ENCODE measurements at places on chromosomes 3 and 15.

GRCh38 chr15:79874242-79874641, 22.6 kb downstream of the MTHFS start:
- H3K27ac ChIP-seq, result no peak overlapping the region
- H3K27me3 ChIP-seq, result no peaks in the 10 kb centered on the region
- H3K4me3 ChIP-seq, result no peak overlapping the region
- DNase-seq, result no peak
- H3K4me1 ChIP-seq, result peaks cover 5% of the 10 kb centered on the region
- peaks cover 58% of the 10 kb centered on the region for H3K36me3 ChIP-seq

DNA sequence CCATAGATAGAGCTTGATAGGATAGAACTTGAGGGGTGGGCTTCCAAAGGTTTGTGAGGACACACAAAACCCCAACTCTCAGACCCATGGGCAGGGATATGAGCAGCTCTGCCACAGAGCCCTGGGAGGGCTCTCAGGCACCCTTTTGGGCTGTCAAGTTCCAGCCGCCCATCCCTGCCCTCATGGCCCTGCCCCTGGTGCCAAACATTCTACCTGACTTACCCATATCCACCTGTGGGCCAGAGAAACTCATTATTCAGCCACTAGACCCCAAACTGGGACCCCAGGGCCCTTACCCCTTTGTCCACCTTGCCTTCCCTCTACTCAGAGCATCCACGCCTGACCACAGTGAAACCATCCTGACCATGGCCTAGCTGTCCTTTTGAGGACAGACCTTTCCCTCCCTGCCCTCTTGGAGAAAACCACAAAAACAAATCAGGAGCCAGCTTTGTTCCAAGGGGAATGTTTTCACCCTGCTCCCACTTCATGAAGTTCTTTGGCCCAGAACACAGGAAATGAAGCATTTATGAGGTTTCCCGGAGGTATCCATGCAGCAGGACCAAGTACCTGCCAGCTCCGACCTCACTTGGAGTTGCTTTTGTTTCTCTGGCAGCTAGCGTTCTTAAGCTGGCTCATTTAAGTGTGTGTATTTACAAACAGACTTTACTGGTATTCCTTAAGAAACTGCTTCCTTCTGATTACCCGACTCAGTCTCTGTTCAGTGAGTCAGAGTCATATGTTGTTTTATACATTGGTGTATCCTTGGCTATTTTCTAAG, 34.2 kb upstream of the GALNT15 start:
- no peak overlapping the region for H3K4me3 ChIP-seq
- no peak overlapping the region for H3K27ac ChIP-seq
- H3K27me3 ChIP-seq, result peaks cover 6% of the 10 kb centered on the region
- peaks cover 2% of the 10 kb centered on the region for H3K36me3 ChIP-seq
- DNase-seq, result no peak

GRCh38 chr3:80391573-80391972, 623.8 kb upstream of the ROBO1 start:
- no peaks in the 10 kb centered on the region for H3K36me3 ChIP-seq
- H3K27ac ChIP-seq, result no peak overlapping the region
- no peak for DNase-seq
- H3K4me3 ChIP-seq, result no peak overlapping the region

- H3K27ac ChIP-seq, result no peak overlapping the region
- no peak overlapping the region for H3K4me3 ChIP-seq
- H3K36me3 ChIP-seq, result no peaks in the 10 kb centered on the region
- H3K27me3 ChIP-seq, result no peaks in the 10 kb centered on the region
- H3K4me1 ChIP-seq, result no peaks in the 10 kb centered on the region
- DNase-seq, result no peak
Observed at GRCh38 chr3:147191795-147192385, 214.5 kb downstream of the ZIC4 start.

DNA sequence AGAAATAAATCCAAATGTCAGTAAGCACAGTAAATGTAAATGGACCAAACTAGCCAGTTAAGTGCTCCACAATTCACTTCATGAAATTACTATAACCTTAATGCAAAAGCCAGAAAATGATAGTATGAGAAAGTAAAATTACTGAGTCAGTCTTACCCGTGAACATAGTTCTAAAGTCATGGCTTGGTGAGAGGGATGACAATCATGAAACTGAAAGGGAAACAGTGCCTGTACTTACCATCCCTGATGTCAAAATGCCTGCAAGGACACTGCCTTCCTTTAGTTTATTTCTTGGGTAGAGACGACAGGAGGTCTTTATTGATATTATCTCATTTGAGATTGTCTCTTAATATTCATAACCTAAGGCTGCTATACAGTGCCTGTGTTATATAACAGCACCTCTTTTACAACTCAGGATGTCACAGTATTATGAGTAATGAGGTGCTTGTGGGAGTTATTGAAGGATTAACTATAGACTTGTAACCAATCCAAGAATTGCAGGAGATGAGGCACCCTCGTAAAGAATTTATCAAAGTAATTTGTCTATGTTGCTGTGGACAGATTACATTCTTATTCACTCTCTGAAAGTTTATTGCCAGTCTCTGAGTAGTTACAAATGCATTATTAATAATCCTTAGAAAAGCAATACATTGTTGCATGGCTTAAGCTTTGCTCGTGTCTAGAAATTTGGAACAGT, 142.9 kb upstream of the BFSP2 start:
- peaks cover 2% of the 10 kb centered on the region for H3K4me1 ChIP-seq
- no peak overlapping the region for H3K4me3 ChIP-seq
- no peaks in the 10 kb centered on the region for H3K36me3 ChIP-seq
- no peak for DNase-seq

DNA sequence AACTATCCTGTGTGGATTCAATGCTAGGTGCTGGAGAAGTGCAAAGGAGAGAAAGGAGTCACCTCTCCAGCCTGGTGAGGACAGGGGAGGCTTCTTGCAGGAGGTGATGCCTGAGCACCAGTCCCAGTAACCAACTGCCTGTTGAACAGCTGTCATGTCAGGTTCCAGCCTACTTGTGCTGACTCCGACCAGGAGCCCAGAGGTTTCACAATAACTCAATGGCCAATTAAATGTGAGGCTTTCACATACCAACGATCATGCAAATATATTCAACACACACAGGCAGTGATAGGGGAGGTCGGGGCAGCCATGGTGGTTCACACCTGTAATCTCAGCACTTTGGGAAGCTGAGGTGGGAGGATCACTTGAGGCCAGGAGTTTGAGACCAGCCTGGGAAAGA, 7.7 kb downstream of the SORD start:
- H3K4me3 ChIP-seq, result no peak overlapping the region
- peaks cover 18% of the 10 kb centered on the region for H3K36me3 ChIP-seq
- no peak for DNase-seq
- H3K4me1 ChIP-seq, result peaks cover 5% of the 10 kb centered on the region
- no peak overlapping the region for H3K27ac ChIP-seq

DNA sequence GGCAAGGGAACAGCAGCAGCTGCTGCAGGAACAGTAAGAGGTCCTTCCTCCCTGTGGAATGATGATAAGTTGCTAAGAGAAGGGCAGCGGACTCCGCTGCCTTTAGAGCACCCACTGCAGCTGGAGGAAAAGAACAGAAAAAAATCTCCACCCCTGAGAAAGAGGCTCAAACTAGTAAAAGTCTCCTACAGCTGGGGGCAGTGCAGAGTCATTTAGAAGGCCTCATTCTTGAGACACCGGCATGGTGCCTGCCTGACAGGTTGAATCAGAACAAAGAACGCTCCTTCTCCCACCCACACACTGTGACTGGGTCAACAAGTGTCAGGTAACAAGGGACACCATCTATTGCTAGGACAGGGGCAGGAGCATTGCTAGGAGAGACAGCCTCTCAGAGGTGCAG, 188.4 kb downstream of the ABHD5 start:
- no peak for DNase-seq
- H3K4me1 ChIP-seq, result no peaks in the 10 kb centered on the region

- H3K36me3 ChIP-seq, result no peaks in the 10 kb centered on the region
- peaks cover 2% of the 10 kb centered on the region for H3K4me1 ChIP-seq
- no peak for DNase-seq
- H3K27me3 ChIP-seq, result peaks cover 2% of the 10 kb centered on the region
Observed at GRCh38 chr3:159829539-159830227, 159.0 kb upstream of the IL12A start.

DNA sequence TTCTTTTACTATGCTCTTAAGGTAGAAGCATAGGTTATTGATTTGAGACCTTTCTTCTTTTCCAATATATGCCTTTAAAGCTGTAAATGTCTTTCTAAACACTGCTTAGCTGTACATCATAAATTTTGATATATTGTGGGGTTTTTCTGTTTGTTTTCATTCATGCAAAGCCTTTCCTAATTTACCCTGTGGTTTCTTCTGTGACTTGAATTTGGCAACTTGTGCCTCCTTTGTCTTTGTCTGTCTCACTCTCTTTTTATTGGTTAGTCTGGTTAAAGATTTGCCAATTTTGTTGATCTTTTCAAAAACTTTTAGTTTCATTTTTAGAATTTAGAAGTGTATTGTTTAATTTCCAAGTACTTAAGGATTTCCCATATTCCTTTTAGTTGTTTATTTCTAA, 343.1 kb downstream of the OXSM start:
- H3K4me3 ChIP-seq, result no peak overlapping the region
- no peak for DNase-seq
- no peak overlapping the region for H3K27ac ChIP-seq

GRCh38 chr3:85801955-85802354, 843.2 kb downstream of the CADM2 start:
- no peak for DNase-seq
- H3K27me3 ChIP-seq, result no peaks in the 10 kb centered on the region
- H3K27ac ChIP-seq, result no peak overlapping the region
- no peak overlapping the region for H3K4me3 ChIP-seq
- no peaks in the 10 kb centered on the region for H3K36me3 ChIP-seq

- no peaks in the 10 kb centered on the region for H3K36me3 ChIP-seq
- no peak overlapping the region for H3K4me3 ChIP-seq
- DNase-seq, result no peak
- H3K27ac ChIP-seq, result no peak overlapping the region
Observed at GRCh38 chr3:40877631-40878463, 321.5 kb upstream of the CTNNB1 start.

DNA sequence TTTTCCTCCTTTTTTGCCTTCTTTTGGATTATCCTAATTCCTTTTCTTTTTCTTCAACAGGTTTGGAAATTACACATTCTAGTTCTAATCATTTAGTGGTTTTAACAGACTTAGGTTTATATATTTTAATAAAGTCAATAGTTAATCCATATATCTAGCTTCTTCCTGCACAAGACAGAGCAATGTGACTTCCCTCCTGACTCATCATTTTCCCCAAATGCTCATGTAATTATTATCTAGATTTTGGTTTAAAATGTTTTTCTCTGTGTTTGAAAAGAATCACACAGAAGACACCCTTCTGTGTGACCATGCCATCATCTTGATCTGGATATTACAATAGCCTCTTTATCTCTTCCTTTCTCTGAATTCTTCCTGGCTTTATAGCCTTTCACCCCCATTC, 28.6 kb upstream of the SSR3 start:
- no peak overlapping the region for H3K27ac ChIP-seq
- no peak overlapping the region for H3K4me3 ChIP-seq
- peaks cover 7% of the 10 kb centered on the region for H3K27me3 ChIP-seq
- DNase-seq, result no peak

DNA sequence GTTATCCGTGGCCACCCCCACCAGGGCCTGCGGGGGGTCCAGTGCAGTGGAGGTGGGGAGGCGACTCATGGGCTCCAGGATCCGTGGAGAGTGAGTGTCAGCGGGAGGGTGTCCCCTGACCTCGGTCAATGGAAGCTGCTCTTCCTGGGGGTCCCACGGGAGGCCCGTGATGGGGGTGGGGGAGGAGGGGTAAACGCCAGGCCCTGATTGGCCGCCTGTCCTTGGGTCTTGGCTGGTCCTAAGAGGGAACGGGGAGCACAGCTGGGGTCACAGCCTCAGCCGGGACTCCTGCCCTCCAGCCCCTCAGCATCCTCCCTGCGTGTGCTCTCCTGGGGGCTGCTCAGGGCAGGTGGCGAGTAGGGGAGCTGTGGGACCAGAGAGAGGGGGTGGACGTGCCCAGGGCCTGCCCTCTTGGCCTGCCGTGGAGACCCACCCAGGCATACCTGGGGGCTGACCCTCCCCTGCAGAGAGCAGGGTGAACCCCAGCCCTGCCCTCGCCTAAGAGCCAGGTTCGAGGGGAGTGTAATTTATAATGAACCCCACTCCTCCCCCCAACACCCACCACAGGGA, 184.6 kb downstream of the GOLGA6L6 start:
- peaks cover 2% of the 10 kb centered on the region for H3K27me3 ChIP-seq
- H3K36me3 ChIP-seq, result no peaks in the 10 kb centered on the region
- no peak overlapping the region for H3K4me3 ChIP-seq
- H3K4me1 ChIP-seq, result peaks cover 2% of the 10 kb centered on the region

DNA sequence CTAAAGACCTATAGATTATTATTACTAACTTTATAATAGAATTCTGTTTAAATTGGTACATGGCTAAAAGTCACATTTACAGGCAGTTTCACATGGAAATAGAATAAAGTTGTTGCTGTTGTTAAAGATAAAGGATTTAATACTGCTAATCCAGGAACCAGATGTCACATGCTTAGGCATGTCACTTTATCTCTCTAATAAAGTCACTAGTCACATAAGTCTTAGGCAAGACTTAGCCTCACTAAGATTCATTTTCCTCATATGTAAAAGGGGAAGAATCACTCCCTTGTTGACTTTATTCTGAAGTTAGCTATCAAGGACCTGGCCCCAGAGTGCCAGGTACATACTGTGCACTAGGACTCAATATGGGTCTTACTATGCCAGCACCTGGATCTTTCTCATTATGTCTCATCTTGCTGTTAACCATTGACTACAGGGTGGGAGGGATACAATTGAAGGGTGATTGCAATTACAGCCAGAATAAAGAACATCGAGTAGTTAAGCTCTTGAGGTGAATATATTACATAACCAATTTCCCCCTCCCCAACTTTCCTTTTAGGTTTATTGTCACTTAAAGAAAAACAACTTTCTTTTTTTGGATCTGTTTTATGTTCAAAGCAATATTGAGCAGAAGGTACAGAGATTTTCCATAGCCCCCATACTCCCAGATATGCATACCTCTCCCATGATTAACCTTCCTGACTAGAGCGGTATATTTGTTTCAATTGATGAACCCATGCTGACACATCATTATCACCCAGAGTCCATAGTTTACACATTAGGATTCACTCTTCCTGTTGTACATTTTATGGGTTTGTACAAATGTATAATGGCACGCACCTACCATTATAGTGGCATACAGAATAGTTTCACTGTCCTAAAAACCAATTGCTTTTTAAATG, 36.6 kb downstream of the LNP1 start:
- H3K4me3 ChIP-seq, result no peak overlapping the region
- H3K27me3 ChIP-seq, result no peaks in the 10 kb centered on the region
- H3K36me3 ChIP-seq, result peaks cover 12% of the 10 kb centered on the region
- no peak for DNase-seq
- no peak overlapping the region for H3K27ac ChIP-seq

DNA sequence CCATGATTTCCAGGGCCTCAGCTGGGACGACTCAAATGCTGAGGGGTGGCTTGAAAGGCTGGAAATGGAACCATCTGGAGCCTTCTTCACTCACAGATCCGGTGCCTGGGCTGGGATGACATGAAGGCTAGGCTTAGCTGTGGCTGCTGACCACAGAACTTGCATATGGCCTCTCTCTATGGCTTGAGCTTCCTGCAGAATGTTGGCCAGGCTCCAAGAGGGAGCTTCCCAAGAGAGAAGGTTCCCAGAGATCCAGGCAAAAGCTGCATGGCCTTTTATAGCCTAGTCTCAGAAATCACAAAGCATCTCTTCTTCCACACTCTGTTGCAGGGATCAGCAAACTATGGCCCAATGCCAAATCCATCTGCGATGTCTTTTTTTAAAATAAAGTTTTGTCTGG, 44.8 kb downstream of the GATM start:
- peaks cover 2% of the 10 kb centered on the region for H3K36me3 ChIP-seq
- H3K27ac ChIP-seq, result no peak overlapping the region
- peaks cover 2% of the 10 kb centered on the region for H3K4me1 ChIP-seq

GRCh38 chr3:10351013-10351735, 30.3 kb upstream of the SEC13 start:
- no peak overlapping the region for H3K27ac ChIP-seq
- no peak overlapping the region for H3K4me3 ChIP-seq
- peaks cover 38% of the 10 kb centered on the region for H3K4me1 ChIP-seq

Data from memory B cell (primary cell).